HT1080 (cell line): ENCODE measurements at places on chromosomes 12 and 14.

DNA sequence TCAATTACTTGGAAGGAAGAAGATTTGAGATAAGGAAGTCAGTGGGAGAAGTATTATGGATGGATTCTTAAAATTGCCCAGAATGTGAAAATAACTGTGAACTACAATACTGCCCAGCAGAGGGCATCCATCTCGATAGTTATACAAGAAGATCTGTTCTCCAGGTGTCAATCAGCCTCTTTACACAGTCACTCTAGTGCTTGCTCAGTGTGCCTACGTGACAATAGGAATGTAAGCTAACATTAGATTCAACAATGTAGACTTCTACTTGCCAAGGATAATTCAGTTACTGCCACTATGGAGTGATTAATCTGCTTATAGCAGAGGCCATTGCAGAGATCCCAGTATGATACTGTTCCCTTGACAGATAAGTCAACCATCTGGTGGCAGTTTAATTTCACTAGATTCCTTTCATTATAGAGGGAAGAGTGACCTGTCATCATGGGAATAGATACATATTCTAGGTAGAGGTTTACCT, 10.6 kb upstream of the MAP4K5 start:
- no peak for DNase-seq

DNA sequence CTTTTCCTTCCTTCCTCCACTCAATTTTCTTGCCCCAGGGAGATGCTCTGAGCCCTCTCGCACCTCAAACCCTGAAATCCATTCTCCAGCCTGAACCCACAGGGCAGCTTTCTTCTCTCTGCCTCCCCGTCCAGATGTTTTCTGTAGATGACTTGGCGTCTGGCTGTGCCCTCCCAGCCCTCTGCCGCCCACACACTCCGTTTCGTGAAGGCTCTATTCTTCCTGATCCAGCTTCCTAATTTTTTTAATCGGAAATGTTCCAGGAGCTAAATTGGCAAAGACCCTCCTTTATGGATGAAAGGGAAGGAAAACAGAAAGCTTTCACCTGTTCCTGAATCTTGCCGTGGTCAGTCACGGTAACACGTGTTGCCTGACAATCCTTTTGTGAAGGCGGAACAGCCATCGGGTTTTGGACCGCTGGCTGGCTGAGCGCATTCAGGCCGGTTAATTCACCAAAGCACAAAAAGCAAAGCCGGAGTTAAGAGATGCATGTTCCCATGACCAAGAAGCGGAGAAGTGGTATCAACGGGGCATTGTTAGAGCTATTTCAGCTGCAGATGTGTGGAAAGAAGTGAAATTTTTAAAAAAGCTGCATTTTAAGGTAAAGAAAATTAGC, 70.2 kb upstream of the FBRSL1 start:
- no peak for DNase-seq

- no peak for DNase-seq
Observed at GRCh38 chr14:24870949-24871701, 178.8 kb downstream of the STXBP6 start.

DNA sequence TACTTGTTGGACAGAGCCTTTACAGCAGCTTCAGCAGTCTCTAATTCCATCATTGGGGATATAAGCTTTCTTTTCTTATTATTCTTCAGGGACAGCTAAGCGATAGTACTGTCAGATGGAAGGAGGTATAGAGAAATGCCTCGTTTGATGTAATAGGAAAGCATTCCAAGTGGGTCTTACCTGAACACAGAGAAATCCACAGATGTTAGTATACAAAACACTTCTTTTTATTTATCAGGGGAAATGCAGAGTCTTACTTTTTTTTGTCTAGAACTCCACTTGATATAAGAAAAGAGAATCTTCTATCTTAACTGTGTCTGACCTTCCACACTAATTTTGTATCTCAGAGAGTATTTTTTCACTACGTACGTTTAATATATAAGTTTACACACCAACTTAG, 1.9 kb downstream of the SYT1 start:
- no peak for DNase-seq
